NCI-H1694 treated with DMSO at 0.1 percent for 48 hours (cell line): ENCODE measurements at places on chromosomes 6 and 20.

DNA sequence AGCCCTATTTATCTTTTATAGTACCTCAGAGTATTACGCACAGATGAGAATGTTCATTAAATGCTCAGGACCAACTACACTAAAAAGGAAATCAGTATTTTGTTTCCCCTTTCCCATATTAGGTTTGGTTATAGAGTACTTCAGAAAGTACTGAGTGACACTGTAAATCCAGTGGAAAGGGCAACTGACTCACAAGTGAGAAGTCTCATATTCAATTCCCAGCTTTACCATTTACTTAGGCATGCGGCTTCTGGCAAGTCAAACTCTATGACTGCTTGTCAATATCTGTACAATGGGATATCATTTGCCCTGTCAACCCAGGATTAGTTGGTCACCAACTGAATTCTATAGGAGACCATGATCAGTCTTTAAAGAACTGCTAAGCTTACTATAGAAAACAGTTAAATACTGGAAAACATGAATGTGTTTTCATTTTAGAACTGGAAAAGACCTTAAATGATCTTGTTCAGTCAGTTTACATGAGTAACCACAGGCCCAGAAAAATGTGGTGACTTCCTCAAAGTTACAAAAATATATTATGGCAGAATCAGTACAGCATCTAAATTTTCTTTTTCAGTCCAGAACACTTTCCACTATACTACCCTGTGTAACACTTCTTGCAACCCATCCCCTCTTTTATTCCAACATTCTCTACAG is 3.6 kb downstream of the MAP3K7 start:
- no peak for DNase-seq

DNA sequence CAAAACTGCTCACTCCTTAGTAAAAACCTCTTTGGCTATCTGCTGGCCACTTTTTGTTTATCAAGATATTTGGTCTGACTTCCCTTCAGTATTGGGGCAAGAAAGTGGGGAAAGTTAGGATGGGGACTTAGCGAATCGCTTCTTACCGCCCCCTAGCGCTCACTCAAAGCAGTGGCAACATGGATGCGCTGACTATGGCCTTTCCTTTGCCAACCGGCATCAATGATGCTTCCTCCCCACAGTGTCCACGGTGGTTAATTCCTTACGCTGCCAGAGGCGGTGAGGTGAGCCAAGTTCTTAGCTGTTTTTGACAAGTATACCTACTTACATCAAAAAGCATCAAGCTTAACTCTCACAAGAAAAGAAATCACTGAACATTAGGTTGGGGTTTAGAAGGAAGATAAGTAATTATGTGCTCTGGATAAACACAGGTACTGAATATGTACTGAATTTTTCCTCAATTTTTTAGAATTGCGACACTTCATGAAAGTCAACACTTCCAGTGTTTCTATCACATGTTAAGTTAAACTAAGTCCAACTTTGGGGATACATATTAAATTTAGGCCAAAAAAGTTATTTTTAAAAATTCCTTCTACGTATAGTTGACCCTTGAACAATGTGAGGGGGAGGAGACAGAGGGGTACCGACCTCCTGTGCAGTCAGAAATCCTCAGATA is 86.7 kb downstream of the GMDS start:
- no peak for DNase-seq

DNA sequence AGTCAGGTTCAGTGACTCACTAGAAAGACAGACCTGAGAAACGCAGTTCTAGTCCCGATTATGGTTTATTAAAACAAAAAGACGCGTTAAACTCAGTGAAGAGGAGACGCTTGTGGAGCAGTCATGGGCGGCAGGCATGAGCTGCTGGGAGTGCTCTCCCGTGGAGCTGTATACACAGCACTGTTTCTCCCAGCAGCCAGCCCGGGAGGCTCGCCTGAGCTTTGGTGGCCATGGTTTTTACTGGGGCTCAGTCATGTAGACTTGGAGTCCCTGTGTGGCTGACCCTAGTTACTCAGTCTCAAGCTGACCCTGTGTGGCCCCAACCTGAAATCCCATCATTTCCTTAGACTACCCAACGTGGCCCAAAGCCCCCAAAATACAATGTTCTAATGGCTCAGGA is 41.2 kb upstream of the BHLHE23 start:
- no peak for DNase-seq

GRCh38 chr20:25275813-25276532 is 28.1 kb downstream of the PYGB start:
- no peak for DNase-seq

DNA sequence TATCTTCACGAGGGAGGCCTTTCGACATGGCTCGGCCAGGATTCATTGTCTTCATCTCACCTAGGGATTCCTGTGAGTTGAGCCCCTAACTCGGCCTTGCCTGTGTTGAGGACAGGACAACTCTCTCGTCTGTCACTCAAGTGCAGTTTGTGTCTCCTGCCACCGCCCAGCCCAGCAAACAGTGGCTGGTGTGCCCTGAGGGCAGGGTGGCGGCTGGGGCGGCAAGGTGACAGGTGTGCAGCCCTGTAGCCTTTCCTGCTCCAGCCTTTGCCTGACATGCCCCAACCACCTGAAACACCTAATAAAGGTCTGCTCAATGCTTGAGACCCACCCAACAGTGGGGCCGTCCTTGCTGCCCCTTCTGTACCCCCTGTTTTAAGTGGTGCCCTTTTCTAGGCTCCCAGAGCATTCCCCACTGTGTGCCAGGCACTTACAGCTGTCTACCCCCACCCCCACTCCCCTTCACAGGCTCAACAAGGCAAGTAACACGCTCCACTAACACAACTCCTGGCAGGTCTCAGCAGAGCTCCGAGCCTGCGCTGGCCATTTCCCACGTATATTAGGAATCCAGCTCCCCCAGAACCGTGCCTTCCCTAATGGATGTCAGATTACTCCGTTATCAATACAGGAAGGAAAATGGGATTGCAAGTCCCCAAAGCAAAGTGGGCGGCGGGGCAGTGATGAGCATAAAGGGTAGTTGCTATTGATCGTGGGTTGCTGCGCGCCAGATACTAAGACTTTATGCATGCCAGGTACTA is 17.7 kb downstream of the GFRA4 start:
- no peak for DNase-seq

DNA sequence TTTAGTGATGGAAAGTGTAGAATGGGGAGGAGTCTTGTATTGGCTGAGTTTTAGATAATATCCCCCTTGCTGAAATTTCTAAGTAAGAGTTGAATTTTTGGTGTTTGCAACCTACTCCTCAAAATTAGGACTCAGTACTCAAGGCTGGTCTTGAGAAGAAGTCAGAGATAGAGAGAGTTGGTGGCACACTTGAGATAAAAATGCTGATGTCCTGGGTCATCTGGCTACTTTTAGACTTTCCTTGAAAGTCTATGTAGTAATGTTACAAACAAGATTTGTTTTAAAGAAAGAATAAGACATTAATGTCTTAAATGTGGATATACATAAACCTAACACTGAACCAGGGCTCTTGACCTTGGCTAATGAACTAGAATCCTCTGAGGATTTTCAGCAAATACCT is 62.5 kb upstream of the MLIP start:
- DNase-seq = no peak
